NT2/D1 (cell line): ENCODE measurements at places on chromosomes 3 and 15.
A peak's percentile ranks its signal among the peaks of the same experiment; 100 is the strongest.

DNA sequence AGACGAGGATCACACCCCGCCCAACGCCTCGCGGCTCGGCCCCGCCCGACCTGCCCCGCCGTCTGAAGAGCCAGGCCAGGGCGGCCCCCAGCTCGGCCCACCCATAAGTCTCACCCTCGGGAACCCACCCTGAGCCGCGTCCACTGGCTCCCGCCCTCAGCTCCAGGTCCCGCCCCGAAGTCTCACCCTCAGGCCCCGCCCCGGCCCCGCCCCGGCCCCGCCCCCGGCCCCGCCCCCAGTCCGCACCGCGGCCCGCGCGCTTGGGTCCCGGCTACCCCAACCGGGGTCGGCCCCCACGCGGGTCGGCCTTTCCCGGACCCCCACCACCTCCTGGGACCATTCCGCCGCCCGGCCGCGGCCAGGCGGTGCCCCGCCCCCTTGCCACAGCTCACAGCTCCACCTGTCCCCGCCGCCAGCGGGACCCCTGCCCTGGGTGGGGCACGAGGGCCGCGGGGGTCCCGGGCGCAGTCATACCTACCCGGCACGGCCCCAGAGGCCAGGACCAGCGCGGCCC lies 489 bp downstream of the CSPG5 start:
- no peak for DNase-seq

DNA sequence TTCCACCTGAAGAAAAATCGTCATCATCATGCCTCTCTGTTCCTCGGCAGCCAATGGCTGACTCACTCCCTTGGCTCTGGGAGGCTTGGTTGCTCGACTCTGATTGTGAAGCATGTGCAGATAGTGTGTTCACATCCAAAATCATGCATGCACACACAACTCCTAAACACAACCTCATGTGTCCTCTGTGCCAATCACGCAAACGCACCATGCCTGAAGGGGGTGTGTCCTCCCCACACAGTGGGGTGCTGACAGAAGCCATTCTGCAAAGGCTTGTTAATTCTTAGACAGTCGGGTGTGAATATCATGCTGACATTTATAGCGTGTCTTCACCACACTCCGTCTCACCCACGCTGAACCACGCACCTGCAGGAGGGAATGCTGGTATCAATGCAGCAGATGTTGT lies 11.4 kb upstream of the CCDC174 start:
- DNase-seq, result no peak

DNA sequence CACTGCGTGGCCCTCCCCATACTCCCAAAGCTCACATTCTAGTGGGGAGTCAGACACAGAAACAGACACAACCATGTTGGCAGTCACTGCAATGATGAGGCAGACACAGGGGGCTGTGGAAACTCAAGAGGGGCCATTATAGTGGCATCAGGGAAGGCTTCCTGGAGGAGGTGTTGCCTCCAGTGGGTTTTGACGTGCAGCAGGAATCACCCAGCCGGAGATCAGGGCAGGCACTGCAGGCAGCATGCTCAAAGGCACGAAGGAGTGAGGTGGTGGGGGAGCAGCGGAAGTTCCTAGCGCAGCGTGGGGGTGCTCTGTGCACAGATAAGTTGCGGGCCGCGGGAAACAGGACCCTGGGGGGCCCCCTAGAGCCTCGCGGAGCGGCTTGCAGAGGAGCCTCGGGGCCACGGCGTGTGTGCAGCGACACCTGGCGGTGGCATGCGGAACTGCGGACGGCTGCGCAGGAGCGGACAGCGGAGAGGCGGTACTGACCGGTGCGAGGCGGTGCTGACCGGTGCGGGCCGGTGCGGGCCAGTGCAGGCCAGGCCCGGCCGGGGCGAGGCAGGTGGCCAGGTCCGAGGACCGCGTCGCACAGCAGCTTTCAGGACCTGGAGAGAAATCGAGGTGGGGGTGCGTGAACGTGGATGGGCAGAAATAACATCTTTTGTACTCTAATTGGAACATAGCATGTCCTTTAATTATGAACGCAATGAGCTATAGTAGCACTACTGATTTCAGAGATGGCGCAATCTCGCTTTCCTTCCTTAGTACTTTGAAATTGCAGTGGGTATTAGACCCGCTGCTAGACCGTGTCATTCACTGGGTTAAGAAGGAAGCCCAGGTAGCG lies 101.5 kb downstream of the FBLN2 start:
- DNase-seq, result peak; percentile 74

DNA sequence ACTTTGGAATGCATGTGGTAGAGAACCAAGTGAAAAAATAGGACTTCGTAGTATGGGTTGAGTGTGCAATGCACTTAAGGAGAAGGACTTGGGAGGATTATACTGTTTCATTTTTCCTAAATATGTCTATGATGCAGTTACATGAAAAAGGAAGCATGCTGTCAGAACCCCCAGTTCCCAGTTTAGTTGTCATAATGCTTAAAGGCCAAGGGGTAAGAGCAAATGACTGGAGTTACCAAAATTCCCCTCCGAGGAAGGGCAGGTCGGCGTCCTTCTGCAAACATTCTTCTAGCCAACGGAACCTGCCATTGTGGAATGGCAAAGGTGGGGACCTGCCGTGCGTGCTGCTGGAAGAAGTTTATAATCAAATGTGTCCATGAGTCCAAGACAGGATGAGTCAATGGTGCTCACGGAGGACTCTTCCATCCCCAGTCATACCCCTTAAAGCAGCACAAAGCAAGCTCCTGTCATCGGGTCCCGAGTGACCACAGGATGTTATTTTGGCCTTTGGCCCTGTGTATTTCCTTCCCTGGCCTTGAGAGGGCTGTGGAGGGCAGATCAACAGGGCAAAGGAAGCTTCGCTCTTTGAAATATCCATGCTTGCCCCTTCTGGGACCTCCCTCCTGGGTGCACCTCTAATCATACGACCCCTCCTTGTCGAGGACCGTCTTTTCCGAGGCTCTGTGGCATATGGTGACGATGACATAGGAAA lies 93.2 kb downstream of the SLCO3A1 start:
- no peak for DNase-seq

DNA sequence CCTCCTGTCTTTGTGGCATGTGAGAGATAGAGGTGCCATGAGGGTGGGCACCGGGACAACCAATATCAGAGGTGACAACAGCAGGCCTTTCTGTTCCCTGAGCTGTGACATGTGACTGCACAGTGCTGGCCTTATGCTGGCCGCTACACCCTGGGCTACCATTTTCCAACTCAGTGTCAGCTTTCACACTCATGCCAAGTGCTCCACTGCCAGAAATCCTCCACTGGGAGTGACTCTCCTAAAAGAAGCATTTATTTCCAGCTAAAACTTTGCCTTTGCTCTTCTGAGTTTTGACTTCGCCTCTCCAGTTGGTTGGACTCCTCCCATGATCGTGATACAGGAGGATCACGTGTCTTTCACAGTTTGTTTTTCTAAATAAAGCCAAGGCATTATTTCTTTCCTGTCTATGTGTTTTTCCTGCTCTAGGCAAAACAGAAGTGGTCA lies 31.4 kb downstream of the CA12 start:
- no peak for DNase-seq

DNA sequence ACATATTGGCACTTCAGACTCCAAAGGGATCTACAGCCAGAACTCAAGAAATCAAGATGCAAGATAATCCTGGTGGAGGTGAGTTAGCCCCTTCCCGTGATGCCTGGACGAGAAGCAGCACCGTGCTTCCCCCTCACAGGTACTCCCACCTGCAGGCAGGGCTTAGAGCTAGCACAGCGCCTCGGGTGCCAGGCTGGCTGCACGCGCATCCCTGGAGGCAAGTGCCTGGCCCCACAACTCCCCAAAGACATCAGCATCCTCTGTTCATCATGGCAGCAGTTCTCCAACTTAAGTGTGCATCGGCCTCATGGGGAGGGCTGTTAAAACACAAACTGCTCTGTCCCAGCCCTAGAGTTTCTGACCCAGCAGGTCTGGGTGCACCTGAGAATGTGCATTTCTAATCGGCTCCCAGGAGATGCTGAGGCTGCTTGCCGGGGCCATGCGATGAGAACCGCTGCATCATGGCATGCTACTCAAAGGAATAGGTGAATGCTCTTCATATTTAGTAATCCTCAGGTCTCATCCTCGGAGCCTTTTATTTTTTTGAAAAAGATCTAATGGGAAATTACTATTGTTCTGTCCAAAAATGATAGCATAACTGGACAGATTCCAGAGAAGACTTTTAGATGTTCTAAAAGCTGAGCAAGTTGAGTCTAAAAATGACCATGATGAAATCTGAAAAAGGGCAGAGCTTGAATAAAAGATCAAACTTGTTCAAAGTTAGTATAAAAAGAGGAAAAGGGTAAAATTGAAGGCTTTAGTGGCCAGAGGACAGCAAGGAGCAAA lies 244.2 kb downstream of the ADAMTS17 start:
- no peak for DNase-seq

GRCh38 chr15:66075947-66076346 lies 177.6 kb downstream of the MEGF11 start:
- DNase-seq, result no peak

- no peak for DNase-seq
Observed at GRCh38 chr3:183291497-183292031, 38.5 kb downstream of the B3GNT5 start.

- DNase-seq, result no peak
Observed at GRCh38 chr15:85010071-85010385, 28.4 kb downstream of the PDE8A start.

DNA sequence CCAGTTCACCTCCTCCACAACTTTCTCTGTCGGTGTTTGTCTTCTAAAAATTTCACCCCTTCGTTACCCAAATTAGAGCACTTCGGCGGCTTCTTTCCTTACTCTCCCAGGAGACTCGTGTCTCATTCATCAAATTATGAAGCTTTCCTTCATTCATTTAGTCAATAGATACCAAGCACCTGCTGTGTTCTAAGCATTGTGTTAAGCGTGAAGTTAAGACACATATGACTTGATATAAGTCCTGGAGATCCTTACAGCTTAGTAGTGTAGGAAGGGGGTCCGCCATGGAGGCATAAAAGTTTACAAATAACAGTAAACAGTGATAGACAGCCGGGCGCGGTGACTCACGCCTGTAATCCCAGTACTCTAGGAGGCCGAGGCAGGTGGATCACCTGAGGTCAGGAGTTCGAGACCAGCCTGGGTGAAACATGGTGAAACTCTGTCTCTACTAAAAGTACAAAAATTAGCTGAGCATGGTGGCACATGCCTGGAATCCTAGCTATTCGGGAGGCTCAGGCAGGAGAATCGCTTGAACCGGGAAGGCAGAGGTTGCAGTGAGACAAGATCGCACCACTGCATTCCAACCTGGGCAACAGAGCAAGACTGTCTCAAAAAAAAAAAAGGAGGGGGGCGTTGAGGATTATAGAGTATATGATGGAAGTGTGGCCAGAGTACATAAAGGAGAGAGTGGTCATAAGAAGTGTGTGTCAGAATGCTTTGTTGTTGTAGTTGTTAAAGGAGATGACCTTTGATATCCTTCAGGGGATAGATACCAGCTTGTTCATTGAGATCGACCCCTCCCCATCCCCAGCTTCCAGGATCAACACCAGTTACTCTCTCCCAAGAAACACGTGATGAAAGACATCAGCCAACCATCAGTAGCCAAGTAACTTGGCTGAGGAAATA lies 744 bp upstream of the CCDC32 start:
- DNase-seq, result no peak

GRCh38 chr3:10526366-10526765 lies 21.0 kb upstream of the ATP2B2 start:
- no peak for DNase-seq

GRCh38 chr3:183513046-183513706 lies 42.3 kb downstream of the KLHL6 start:
- no peak for DNase-seq

DNA sequence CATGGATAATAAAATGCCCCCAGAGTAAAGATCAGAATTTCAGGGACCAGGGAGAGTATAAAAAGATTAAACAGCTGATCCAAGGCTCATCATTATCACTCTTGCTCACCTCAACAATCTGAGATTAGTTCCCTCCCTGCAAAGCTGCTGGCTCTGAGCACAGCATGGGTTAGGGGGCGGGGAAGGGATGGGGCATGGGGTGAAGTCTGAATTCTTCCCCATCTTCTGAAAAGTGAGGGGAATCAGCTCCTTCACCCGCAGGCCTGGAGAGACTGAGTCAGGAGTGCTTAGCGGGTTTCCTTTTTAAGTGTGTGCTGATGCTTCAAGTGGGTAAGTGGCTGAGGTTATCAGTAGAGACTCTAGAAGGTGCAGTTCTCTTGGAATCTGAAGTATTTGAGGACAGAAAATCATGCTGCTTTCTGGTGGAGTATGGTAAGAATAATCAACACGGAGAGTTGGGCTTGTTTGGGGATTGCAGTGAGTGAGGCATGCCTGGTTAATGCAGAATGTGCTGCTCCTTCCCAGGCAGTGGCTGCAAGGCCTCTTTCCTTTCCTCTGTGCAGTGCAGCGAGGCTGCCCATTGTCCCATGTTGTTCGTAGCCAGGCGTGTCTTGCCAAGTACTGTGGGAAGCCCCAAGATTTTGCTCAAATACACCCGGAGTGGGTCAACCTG lies 59.2 kb upstream of the TRAK1 start:
- DNase-seq, result no peak

DNA sequence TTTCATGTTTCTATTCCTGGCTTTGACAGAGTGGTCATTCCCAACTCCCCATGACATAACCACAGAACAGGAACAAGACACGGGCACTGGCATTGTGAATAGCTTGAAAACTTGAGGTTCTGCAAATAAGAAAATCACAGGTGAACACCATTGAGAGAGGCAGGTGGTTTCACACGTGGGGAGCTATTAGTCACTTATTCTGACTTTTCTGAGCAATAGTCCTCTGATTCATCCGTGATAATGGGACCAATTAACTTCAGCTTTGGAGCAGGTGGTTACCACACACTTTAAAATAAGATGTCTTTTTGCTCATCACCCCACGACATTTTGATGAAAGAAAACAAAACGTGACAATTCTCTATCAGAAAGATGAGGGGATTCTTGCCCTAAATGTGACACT lies 224.7 kb downstream of the KLF13 start:
- DNase-seq, result no peak

GRCh38 chr15:76865548-76865991 lies 39.6 kb downstream of the SCAPER start:
- no peak for DNase-seq

- no peak for DNase-seq
Observed at GRCh38 chr3:13254028-13254951, 165.8 kb downstream of the NUP210 start.

- DNase-seq, result no peak
Observed at GRCh38 chr3:125357032-125357658, 18.0 kb downstream of the ZNF148 start.

DNA sequence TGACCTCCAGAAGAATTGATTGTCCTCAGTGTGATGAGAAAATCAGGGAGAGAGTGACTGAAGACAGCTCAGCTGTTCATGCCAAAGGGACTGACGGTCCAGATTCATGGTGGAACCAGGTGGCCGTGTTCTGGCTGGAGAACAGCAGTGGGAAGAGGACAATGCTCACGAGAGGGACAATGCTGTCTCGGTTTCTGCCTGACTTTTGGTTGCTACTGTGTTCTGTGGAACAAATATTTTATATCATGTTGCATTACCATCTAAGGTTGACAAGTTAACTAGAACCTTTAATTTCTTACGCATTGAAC lies 58.0 kb upstream of the ULK4 start:
- no peak for DNase-seq

- DNase-seq, result no peak
Observed at GRCh38 chr15:39919411-39919747, 687 bp downstream of the GPR176 start.
